Foreskin keratinocyte (primary cell): ENCODE measurements at places on chromosomes 5 and 9.
A peak's percentile ranks its signal among the peaks of the same experiment; 100 is the strongest.

- no peak for DNase-seq
These were observed 324.4 kb downstream of the BRINP1 start for GRCh38 chr9:119044806-119045205.

DNA sequence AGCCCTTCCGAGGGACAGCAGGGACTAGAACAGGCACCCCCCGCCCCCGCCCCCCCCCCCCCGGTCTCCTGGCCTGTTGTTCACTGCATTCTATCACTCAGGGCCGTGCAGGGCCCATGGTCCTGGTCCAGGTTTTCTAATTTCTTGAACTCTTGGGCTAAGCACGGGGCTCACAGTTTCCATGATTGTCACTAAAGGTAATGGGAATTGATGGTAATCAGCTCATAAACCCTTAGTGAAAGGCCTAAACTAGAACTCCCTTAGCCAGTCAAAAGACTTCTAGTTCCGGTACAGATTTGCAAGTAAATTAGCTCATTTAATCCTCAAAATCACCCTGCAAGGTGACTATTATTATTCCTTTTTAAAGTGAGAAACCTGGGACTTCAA is 14.7 kb upstream of the PWWP2A start:
- no peak for DNase-seq

DNA sequence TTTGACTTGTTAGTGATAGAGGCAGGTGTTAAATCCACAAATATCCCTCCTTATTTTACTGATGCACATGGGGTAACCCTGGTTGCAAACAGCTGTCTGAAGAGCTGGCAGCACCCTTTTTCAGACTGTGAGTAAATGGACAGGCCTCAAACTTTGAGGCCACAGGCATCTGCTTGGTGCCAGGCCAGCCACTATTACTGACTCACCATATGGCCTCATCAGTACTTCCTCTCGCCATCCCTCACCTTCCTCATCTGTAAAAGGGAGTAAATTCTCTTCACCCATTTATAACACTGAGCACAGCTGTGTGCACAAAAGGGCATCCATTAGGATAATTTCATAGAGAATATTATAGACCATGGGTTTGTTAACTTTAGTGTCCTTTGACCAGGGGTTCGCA is 11.9 kb upstream of the TNIP1 start:
- DNase-seq, result peak; percentile 81

DNA sequence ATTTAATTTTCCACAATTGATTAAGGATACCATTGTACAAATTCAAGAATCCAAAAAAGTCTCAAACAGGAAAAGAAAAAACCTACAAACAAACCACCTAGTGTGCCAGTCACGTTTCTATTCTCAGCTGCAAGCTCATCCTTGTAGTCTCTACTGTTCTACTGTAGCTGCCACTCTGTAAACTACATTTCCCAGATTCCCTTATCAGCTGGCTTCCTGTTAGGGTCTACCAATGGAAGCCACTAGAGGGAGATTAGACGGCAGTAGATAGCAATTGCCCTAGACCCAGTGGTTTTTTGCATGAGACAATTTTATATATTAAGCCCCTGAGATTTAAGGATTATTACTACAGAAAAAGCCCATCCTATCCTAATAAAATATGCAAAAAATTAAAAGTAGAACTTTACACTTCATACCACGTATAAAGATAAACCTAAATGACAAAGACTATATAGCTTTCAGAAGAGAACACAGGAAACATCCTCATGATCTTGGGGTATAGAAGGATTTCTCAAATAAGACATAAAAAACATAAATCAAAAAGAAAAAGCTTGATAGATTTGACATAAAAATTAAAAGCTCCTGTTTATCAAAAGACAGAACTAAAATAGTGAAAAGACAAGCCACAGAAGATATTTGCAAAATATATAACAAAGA is 37.4 kb downstream of the P4HA2 start:
- DNase-seq, result peak; percentile 62

DNA sequence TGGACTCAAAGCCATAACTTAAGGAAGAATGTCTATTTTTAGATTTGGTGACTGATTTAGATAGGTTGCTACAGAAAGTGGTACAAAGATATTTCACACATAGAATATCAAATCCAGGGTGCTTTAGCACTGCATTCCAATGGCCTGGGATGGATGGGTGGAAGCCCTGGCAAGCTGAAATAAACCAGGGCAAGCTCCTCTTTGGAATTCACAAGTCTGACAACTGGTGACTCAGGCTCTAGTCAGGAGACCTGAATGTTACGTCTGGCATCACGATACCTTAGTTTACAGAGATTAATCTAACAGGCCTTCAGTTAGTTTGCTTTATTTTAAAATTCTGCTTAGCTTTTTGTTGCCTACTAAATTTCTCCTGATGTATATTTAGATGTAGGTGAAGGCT is 144.0 kb downstream of the TMC1 start:
- peak; percentile 86 for DNase-seq

DNA sequence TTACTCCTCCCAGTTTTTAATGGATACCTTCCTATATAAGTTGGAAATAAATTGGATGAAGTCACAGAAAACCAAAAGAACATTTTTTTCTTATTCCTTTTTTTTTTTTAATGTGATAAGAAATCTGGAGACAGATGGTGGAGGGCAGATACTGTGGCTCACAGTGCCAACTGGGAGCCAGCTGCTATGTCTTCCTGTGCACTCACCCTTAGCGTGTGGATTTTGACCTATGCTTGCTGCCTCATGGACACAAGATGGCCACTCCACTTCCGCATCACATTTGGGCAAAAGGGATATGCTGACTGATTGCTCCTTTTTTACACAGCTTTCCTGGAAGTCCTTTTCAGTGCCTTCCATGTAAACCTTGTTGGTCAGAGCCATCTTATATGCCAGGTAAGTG is 342.6 kb downstream of the MAN2A1 start:
- no peak for DNase-seq

GRCh38 chr5:55541056-55541635 is 6.4 kb upstream of the PLPP1 start:
- no peak for DNase-seq

DNA sequence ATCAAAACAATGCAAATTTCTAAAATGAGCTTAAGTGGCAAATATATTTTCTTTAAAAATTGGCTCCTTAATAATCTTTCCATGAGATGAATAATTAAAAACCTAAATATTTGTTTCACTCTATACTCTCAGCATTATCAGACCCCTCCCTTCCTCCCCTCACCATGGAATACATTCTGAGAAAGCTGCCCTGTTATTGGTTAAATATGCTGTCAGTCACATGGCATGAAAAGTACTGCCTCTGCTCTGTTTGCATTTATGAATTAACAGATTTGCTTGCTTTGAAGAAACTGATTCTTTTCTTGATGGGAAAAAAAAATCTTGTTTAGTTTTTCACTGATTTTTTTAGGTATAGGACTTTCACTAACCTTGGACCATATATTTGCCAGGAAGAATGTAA is 17.0 kb upstream of the RPS23 start:
- no peak for DNase-seq

DNA sequence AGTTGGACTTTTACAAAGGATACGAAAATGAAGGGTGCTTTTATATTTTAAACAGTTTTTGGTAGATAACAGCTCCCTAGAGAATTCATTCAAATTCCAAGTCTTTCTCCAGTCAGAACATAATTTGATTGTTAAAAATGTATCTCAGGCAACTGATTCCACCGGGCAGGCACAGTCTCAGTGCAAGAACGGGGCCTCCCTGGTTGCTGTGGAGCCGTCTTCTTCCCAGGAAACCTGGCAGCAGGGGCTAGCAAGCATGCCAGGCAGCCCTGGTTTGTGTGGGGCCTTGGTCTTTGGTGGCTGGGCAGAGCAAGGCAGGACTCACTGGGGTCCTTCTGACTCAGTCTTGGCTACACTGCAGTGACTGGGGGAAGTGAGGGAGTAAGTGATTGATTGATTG is 143.5 kb downstream of the NXNL2 start:
- DNase-seq, result no peak

GRCh38 chr5:133121080-133121479 is 69.3 kb downstream of the HSPA4 start:
- no peak for DNase-seq

DNA sequence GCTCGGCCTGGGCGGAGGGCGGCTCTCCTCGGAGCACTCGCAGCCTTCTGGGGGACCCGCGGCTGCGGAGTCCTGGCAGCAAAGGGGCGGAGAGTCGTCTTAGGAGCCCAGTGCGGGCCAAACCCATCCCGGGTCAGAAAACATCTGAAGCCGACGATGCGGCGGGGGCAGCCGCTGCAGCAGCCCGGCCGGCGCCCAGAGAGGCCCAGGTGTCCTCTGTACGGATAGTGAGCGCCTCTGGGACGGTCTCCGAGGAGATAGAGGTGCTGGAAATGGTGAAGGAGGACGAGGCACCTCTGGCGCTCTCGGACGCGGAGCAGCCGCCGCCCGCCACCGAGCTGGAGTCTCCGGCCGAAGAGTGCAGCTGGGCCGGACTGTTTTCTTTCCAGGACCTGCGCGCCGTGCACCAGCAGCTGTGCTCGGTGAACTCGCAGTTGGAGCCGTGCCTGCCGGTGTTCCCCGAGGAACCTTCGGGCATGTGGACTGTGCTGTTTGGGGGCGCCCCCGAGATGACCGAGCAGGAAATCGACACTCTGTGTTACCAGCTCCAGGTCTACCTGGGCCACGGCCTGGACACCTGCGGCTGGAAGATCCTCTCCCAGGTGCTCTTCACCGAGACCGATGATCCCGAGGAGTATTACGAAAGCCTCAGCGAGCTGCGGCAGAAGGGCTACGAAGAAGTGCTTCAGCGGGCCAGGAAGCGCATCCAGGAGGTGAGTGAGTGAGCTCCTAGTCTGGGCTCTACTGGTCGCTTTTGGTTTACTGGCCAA is 1.2 kb downstream of the JMY start:
- peak; percentile 74 for DNase-seq
